ENCODE measurements at places on chromosomes 1 and 21.

DNA sequence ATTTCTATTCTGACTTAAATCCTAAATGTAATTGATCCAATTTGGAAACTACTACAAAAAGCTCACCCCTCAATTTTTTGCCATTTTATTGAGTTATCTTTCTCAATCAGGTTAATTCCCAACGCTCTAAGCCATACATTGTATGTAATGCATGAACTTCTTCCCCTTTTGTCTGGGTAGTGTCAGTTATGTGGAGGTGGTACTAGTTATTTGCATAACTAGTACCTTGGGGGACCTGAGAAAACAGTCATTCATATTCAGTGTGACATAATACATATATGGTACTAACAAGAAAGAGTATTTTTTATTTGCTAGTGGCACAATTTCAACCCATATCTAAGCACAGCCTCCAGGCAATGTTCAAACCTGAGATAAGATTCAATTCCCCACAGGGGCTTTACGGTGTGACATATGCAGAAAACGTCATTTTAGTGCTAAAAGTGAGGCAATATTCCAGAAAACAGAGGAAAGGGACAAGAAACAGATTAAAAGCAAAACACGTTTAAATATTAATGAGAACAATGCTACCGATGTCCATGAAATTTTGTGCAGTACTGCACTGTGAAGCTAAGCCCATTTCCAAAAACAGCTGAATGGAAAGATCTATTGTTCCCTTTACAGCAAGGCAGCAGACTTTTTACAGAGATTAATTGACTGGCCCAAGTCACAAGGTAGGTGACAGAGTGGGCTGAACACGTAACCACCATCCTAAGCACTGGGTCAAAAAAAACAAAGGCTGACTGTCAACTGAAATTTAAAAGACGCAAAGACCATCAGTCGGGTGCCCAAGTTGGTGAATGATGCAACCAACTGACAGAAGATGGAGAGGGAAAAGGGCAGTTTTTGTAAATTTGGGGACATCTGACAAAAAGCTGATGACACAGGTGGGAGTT is 1.4 kb downstream of the HLCS start:
- no peak for DNase-seq

DNA sequence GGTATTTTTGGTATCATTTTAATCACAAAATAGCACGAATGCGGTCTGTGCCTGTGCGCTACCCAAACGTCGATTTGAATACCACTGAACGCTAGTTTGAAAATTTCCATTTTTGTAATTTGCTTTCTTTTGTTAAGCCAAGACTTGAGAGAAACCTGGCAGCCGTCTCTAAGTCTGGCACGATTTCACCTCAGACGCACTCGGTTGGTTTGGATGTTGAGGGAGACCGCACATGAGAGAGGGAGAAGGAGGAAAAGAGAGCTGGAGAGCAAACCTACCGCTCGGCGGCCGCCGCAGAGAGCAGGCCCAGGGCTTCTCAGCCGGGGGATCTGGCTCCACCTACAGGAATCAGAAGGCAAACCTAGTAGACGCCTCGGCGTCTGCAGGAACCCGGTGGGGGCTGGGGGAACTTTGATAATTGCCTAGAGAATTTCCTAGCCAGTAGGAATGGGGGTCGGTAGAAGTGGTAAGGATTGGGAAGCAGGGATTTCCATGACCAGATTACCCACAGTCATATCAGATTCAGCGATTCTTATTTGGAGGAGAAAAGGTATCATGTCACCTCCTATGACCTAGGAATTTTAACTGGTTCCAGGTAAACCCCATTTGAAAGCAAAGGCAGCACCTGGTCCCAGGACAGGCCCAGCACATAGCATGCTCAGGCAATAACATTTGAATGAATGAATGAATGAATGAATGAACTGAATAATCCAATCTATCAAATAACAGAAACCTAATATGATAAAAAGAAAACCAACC is 83.2 kb downstream of the TM2D1 start:
- DNase-seq: no peak

GRCh38 chr1:228212966-228213844 is 5.4 kb downstream of the OBSCN start:
- peak; percentile 67 for DNase-seq

DNA sequence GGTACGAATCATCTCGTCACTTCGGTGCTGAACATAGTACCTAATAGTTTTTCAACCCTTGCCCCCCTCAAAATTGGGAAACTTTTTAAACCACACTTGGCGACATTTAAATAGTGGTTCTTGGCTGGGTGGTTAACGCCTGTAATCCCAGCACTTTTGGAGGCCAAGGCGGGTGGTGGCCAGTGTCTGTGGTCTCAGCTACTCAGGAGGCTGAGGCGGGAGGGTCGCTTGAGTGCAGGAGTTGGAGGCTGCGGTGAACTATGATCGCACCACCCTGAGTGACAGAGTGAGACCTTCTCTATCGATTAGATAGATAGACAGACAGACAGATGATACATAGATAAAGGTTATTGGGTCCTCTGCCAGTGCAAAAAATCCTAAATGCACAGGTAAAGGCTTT is 55.5 kb upstream of the RASAL2 start:
- DNase-seq: no peak

DNA sequence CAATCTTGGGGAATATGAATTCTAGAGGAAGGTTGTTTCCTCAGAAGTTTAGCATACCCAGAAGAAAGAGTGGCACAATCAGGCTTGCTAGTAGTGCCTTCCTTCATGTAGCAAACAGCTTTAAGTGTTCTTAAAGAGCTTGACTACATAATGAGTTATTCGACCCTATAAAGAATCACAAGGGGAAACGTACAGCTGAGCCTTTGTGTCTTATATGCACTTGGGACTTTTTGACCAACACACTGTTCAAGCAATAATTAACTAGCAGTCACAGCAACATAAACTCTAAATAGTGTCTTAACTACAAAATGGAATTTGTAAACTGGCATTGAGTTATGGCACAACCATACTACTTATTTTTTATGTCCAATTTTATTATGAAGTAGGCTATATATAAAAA is 86.1 kb downstream of the TTLL7 start:
- DNase-seq: no peak
